Mesenteric fat pad (tissue), 1 donor: ENCODE measurements at places on chromosomes 13 and 19.

- no peak for DNase-seq
Observed at GRCh38 chr13:21949818-21950429, 279.1 kb downstream of the FGF9 start.

- no peak for DNase-seq
Observed at GRCh38 chr19:41957161-41957837, 1.8 kb downstream of the RABAC1 start.

DNA sequence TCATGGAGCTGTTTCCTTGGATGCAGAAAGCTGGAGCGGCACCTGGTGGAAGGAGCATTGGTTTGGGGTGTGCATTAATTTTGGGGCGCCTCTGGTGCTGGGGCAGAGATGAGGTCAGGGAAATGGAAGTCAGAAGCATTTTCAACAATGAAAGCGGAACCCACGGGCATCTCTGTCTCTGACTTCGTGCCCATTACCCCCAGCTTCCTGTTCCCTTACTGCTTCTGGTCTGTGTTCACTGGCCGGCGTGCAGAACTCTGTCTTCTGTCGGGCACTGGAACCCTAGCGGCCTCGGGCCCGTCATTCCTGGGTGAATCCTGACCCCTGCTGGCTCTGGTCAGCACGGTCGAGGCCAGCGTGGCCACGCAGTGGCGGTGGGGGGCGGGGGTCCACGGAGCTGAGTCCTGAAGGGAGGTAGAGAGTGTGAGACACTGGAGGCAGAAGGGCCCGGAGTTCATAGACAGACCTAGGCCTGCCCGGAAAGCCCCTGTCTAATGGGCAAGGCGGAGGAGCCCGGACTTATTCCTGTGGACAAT, 7.9 kb upstream of the LINGO3 start:
- DNase-seq, result peak; percentile 92

DNA sequence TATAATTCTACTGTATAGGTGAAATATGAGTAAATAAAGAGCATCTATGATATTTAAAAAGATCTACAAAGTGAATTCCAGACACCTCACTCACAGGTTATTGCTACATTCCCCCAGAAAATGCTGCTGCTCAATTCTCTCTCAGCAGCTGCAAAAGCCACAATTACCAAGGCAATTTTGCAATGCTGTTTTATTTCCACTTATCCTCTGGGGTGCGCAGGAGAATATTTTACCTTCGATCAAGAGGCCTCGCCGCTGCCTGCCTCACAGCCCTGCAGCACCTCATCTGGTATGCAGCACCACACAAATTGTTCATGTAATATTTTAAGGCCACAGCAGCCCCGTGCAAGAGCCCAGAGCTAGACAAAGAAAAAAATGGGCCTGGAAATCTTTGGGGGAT, 333.2 kb downstream of the DNAJC15 start:
- no peak for DNase-seq

GRCh38 chr13:46288570-46289259, 77.0 kb downstream of the LRRC63 start:
- DNase-seq, result no peak
